ENCODE measurements at places on chromosomes 5 and 9.
A peak's percentile ranks its signal among the peaks of the same experiment; 100 is the strongest.

DNA sequence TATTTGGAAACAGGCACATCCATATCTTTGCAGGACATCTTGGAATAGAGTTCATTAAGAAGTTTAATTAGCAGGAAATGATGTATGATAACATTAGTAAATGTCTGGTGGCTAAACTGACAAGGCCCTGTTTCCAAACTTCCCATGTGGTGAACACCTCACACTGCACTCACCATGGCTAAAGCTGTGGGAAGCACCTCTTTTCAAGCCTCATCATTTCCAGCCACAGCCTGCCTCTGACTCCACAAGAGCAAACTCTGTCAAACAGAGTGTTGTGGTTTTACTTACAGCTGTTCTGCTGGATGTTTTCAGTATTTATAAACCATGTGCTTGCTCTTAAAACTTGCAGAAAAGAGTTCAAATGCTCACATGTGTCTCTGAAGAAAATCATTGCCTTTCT is 14.9 kb upstream of the NDUFB6 start:
- peak; percentile 12 for DNase-seq

- DNase-seq, result no peak
These were observed 61.9 kb downstream of the FAM78A start for GRCh38 chr9:131214286-131214856.

DNA sequence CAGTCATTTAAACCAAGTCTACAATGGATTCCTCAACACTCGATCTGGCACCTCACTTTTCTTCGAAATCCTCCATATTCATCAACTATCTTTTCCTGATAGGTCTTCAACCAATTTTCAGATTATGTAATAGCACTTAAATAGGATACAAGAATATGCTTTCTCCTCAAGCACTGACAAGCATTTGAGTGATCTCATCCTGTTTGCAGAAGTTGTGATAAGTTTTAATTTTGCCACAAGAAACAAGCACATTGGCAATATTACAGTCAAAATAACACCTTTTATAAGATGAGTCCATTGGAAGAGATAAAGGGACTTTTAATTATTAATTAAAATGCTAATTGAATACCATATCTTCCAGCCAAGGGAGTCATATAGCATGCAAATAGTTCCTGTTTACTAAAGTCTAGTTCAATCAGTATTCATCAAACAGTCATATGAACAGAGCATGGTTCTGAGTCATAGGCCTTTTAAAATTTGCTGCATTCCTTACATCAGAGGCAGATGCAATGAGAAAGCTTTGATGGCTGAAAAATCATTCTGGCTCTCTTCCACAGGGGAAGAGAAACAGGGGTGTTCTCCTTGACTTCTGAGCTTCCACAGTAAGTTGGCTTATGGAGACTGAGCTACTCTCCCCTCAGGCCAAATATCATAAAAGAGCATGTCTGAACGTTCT is 32.7 kb upstream of the ZCCHC9 start:
- DNase-seq, result no peak

- peak; percentile 36 for DNase-seq
These were observed 50.6 kb downstream of the LRRTM2 start for GRCh38 chr5:138824516-138824915.

DNA sequence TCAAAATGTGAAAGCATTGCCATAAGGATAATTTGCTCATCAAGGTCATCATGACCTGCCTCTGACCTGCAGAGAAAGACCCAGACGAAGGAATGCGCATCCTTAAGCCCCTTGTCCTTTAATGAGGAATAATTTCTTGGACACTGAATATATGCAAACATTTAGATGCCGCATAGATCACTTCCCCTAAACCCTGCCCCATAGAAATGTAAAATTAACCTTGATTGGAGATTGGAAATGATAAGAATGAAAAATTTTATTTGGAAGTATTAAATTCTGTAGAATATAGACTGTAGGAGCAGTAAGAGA is 233.1 kb downstream of the ARHGAP26 start:
- no peak for DNase-seq

DNA sequence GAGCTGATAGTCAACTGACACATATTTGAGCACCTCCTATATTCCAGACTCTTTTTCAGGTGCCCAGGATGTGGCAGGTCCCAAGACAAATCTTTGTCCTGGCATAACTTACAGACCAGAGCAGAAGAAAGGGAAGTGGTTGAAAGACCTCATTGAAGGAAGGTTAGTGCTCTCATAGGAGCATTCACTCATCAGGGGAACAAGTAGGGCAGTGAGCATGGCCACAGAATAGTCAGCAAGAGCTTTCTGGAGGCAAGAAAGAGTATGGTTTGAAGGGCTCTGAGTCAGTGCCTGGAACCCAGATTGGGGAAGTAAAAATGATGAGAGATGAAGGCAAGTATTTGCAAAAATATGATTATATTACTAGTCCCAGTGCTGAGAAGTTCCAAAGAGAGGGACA is 25.0 kb upstream of the ERMP1 start:
- no peak for DNase-seq
